ENCODE measurements at places on chromosomes 13 and 19. TPM values are rescaled to one million over a fixed set of nuclear protein-coding genes. Genes with fewer than 3 reads are reported as not detected.

The ZNF792 gene
- total RNA-seq: 5.6 TPM

- no peaks in the 10 kb centered on the region for H3K4me1 ChIP-seq
- no peaks in the 10 kb centered on the region for H3K36me3 ChIP-seq
- DNase-seq: no peak
- no peaks in the 10 kb centered on the region for H3K27me3 ChIP-seq
- no peak overlapping the region for H3K27ac ChIP-seq
Measured at GRCh38 chr13:110239280-110240125, 67.5 kb downstream of the COL4A1 start.

- H3K27me3 ChIP-seq: no peaks in the 10 kb centered on the region
- peaks cover 8% of the 10 kb centered on the region for H3K4me1 ChIP-seq
- DNase-seq: no peak
Measured at GRCh38 chr19:58392945-58393724, 2.3 kb upstream of the RNF225 start.

GRCh38 chr13:30148786-30149185 is 158.6 kb downstream of the KATNAL1 start:
- no peaks in the 10 kb centered on the region for H3K27me3 ChIP-seq
- no peak overlapping the region for H3K27ac ChIP-seq
- H3K4me3 ChIP-seq: no peak overlapping the region
- DNase-seq: no peak
- H3K4me1 ChIP-seq: no peaks in the 10 kb centered on the region

DNA sequence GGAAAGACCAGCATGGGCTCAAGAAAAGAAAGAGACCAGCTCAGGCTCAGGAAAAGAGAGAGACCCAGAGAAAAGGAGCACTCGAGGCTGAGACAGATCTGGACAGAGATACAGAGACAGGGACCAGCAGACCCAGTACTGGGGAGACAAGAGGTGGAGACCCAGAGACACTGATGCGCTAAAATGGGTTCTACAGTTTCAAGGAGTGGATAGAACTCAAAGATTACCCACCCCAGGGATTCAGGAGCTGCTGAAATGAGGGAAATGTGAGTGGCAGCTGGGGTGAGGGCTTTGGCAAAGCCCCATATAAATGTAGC is 609 bp upstream of the ZSCAN18 start:
- no peaks in the 10 kb centered on the region for H3K36me3 ChIP-seq
- no peaks in the 10 kb centered on the region for H3K4me1 ChIP-seq
- H3K27ac ChIP-seq: peak overlapping the region; percentile 84
